ENCODE measurements at places on chromosomes 3 and 15.

DNA sequence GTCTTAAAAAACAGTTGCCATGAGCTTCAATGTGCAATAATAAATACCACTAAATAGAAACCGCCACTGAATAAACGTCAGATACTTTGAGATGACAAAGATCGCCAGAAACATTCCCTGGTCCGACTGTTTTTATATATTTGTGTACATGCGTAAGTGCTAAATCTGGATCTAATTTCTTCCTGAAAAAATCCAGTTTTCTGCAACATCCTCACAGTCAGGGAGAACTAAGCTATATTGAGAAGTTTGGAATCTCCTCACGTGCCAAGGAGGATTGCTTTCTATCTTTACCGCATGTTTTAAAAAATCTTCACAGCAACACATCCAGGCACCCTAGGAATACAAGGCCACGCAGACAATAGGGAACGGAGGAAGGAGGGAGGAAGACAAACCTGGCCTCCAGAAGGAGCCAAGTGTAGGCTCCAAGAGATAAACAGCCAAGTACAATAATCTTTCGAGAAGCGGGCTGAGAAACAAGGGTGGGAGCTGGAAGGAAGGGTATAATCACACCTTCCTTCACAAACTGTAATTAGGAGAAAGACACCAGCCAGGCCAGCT is 5.7 kb downstream of the VGLL4 start:
- no peak for DNase-seq

- DNase-seq: no peak
Measured at GRCh38 chr3:122103821-122104514, 48.8 kb downstream of the CD86 start.

DNA sequence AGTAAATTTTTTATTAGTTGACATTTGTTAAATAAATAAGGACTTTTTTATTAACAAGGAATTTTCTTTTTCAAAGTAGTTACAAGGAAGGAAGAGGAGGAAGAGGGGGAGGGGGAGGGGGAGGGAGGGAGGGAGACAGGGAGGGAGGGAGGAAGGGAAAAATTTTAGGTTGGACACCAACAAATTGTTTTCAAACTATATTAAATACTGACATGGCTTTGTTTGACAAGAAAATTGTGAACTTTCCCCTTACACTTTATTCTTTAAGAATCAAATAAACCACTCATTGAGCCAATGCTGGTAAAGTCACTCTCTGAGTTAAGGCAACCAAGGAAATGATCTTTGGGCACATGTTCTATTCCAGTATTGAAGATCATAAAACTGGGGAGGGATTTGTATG is 115.7 kb upstream of the PPP2R3A start:
- no peak for DNase-seq

DNA sequence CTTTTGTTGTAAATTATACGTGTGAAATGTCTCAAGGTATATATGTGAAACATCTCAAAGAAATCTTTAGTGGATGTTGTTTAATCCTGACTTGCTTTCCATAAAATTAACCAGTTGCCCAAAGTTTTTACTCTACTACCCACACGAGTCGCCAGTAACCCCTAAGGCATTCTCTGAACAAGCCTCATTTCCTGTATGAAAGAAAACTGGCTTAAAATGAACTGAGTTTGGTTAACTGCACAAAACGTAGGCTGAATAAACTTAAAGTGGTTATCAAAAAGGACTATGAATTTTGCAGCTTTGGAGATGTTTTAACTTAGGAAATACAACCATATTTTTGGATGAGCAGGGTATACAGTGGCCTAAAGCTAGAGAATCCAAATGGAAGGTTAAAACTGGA is 2.7 kb upstream of the APPL1 start:
- no peak for DNase-seq

DNA sequence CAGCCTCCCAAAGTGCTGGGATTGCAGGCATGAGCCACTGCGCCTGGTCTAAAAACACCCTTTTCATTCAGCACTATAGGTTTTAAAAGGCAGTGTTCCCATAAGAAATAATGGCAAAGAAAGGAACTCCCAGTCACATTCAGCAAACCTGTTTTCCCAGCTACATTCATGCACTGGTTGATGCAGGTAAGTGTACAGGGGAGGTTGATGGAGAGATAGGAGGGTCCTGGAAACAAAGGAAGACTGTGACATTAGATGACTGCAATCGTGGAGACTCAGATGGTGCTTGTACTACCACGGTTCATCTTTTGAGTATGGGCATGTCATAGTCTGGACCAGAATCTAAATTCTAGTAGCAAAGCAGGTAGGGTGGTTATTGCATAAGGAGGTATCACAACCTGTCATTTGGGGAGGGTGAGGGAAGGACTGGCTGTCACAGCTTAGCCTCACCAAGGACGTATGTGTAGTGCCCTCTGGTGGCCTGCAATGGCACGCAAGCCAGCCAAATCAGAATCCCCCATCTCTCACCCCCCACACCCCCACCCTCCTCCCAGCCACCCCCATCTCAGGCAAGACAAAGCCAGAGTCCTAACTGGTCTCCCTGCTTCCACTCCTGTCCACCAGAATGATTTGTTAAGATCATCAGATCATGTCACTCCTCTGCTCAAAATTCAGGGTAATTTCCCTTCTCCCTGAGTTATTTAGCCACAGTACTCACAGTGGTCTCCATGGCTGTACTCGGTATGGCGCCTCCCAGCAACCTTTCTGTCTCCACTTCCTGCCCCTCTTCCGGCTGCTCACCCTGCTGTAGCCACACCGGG is 28.8 kb upstream of the UBL7 start:
- peak; percentile 79 for DNase-seq

GRCh38 chr15:36501063-36501678 is 78.3 kb upstream of the CDIN1 start:
- DNase-seq: peak; percentile 80

DNA sequence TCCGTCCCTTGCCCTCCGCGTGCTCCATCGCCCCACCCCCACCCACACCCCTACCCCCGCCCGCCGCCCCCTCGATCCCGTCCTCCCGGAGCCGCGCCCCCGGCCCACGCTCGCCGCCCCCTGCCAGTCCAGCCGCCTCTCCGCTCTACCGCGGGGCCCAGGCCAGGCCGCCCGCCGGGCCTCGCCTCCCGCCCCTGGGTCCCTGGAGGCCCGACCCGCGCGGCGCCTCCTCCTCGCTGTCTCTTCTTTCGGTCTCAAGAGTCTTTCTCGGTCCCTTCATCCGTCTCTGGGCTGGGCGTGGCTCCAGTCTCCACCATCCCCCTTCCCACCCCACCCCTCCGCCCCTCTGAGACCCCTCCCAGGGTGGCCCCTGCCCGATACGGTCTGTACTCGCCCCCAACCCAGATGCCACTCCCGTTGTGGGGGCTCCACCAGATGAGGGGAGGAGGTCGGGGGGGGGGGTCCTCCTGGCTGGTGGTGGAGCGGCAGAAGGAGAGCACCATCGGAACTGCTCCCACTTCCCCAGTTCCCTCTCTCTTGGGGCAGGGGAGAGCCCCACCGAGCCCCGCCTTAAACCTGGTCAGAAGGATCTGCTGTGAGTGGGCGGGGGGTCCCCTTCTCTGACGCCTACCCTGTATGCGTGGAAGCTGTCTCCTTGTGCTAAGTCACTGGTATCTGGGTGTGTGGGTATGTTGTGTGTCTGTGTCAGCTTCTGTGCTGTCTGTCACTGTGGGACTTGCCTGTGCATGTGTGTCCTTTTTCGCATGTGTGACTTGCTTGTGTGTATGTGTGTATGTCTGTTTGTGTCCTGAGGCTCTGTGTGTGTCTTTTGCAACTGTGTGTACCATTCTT is 1.0 kb downstream of the PRKCD start:
- DNase-seq: no peak

DNA sequence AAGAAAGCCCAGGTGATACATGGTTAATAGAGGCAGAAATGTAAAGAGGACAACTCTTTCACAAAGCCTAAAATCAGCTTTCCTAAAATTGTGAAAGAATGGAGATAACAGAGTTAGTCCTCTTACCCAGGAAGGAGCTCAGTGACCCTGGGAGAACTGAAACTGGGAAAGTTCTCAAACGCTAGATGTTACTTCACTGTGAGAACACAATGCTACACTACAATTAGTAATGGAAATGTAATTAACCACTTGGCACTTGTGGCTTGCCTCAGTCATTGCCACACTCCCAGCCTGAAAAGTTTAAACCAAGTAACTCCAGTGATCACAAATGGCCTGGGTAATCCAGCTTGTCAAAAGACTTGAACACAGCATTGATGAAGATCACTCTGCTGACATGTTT is 102.7 kb upstream of the FGF7 start:
- no peak for DNase-seq

- DNase-seq: no peak
Measured at GRCh38 chr3:11510356-11510755, 133.4 kb downstream of the VGLL4 start.

- DNase-seq: no peak
Measured at GRCh38 chr3:43331381-43331780, 45.0 kb downstream of the SNRK start.

GRCh38 chr3:16945330-16945729 is 60.6 kb downstream of the PLCL2 start:
- no peak for DNase-seq

DNA sequence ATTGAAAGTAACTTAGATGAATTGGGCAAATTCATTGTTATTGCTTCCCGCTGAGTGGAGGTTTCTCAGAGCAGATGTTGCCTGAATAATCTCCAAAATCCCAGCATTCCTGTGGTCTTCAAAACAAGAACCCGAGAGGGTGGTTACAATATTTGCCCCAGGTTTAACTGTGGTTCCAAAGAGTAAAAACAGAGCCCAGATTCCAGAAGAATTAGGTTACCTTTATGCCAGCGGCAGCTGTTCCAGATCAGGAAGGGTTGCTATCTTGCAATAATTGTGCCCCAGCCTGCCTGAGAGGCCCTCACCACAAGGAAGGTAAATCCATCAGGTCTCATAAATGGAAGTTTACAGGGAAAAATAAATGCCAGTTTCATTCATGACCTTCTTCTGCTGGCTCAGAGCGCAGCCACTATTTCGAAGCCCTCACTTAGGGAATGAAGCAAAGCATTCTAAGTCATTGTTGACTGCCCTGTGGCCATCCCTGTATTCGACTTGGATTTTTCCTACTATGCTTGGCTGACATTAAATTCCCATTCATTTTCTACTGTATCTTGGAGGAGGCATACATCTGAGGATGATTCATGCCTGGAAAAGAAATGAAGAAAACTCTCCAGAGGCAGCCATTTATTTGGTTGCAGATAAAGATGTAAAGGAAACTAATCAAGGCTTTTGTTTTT is 54.6 kb downstream of the SSUH2 start:
- no peak for DNase-seq

- DNase-seq: peak; percentile 39
Measured at GRCh38 chr3:155744010-155744625, 753 bp downstream of the PLCH1 start.

DNA sequence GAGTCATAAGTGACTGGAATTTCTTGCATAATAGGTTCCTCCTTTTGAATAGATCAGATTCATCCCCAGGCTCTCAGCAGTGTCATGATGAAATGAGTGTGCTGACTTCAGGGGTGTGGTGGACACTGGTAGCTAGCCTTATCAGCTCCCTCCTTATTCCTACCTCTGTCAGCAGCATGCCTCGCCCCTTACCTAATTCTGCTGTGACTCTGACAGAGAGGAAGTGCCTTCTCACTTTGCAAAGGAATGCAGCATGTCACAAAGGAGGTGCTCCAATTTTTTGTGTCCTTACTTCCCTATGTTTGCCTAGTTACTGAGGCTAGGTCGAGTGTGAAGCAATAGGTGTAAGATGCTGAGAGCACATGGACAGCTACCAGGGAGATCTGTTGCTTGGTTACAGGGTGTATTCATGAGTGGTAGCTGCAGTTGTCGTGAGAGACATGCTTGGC is 90.6 kb downstream of the TNFAIP8L3 start:
- DNase-seq: no peak

DNA sequence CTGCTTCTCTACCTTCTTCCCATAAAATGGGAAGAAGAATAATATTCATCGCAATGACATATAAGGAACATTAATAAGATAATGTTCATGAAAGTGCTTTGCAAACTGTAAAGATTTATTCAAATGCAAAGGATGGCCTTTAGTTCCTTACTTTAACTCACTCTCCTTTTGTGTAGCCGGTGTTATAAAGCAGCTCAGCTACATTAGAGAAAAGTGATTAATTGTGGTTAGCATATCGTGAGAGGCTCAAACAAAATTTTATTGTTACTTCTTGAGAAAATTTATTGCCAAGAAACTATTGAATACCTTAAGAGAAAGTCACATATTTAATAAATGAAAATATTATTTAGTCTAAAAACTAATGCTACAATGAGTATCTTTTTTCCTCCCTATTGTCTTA is 250.7 kb upstream of the NR2E3 start:
- no peak for DNase-seq

GRCh38 chr3:141895731-141896130 is 19.3 kb downstream of the ATP1B3 start:
- DNase-seq: no peak

- DNase-seq: no peak
Measured at GRCh38 chr3:113668015-113668414, 28.4 kb downstream of the USF3 start.

- no peak for DNase-seq
Measured at GRCh38 chr15:100909989-100910955, 8.9 kb upstream of the LRRK1 start.

DNA sequence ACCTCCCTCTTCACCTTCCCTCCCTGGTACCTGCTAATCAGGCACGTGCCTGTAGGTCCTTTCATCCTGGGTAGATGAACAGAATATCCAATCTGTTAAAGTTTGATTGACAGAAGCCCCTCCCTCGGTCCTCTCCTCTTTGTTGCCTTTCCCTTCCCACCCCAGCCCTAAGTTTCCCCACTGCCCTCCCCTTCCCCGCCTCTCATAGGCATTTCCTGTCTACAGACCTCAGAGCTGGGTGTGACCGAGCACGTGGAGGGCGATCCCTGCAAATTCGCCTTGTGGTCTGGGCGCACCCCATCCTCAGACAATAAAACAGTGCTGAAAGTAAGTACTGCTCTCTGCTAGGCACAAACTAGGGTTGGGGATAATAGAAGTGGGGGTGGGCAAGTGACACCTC is 239.2 kb upstream of the UMPS start:
- DNase-seq: no peak

DNA sequence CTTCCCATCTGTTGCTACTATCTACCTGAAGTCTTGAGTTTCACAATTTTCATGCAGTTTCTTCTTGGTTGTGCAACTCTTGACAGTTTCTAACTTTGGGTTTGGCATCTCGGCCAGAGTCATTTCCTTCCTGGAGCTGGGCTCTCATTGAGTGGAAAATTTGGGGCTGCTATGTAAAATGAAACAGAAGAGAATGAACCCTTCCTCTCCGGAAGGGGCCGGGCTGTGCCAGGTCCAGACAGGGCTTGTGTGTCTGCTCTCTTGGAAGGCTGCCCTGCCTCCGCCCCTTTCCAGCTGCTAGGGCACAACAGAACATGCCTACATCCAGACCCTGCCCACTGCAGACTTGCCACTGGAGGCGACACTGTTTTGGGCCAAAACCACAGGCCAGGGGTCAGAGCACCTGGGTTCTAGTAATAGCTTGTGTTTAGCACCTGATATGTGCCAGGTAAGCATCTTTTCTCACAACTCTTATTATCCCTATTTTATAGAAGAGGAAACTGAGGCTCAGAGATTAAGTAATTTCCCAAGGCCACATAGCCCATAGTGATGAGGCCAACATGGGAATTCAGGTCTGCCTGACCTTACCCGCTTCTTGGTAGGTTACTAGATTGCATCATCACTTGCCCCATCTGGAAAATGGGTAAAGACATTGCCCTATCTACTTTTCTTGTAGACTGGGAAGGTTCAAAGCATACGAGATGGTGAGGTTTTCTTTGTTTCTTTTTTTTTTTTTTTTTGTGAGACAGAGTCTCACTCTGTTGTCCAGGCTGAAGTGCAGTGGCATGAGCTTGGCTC is 25.0 kb downstream of the IRAK2 start:
- DNase-seq: no peak

Measured in NCI-H1436 (cell line).